ENCODE measurements at places on chromosomes 7 and 10. TPM values are rescaled to one million over a fixed set of nuclear protein-coding genes. Genes with fewer than 3 reads are reported as not detected.

- H3K4me1 ChIP-seq = no peaks in the 10 kb centered on the region
- no peak overlapping the region for H3K27ac ChIP-seq
- H3K4me3 ChIP-seq = no peak overlapping the region
- DNase-seq = no peak
Observed at GRCh38 chr7:65301007-65301406, 72.6 kb upstream of the ZNF92 start.

GRCh38 chr7:38671911-38672905 lies 41.0 kb upstream of the AMPH start:
- no peaks in the 10 kb centered on the region for H3K4me1 ChIP-seq

GRCh38 chr10:128151031-128151430 lies 24.8 kb upstream of the MKI67 start:
- no peaks in the 10 kb centered on the region for H3K36me3 ChIP-seq
- H3K4me3 ChIP-seq = no peak overlapping the region
- no peak for DNase-seq
- no peak overlapping the region for H3K27ac ChIP-seq
- no peaks in the 10 kb centered on the region for H3K27me3 ChIP-seq
- H3K4me1 ChIP-seq = no peaks in the 10 kb centered on the region

- no peak overlapping the region for H3K27ac ChIP-seq
- H3K36me3 ChIP-seq = no peaks in the 10 kb centered on the region
- no peaks in the 10 kb centered on the region for H3K27me3 ChIP-seq
- no peak overlapping the region for H3K4me3 ChIP-seq
Observed at GRCh38 chr10:78706256-78706655, 362.5 kb upstream of the ZMIZ1 start.

GRCh38 chr7:99037327-99037940 lies 106.5 kb downstream of the SMURF1 start:
- H3K27ac ChIP-seq = no peak overlapping the region
- H3K36me3 ChIP-seq = peaks cover 27% of the 10 kb centered on the region
- H3K27me3 ChIP-seq = no peaks in the 10 kb centered on the region
- no peak overlapping the region for H3K4me3 ChIP-seq
- no peak for DNase-seq

- DNase-seq = no peak
- no peak overlapping the region for H3K27ac ChIP-seq
- H3K4me1 ChIP-seq = no peaks in the 10 kb centered on the region
- H3K36me3 ChIP-seq = no peaks in the 10 kb centered on the region
- no peaks in the 10 kb centered on the region for H3K27me3 ChIP-seq
Observed at GRCh38 chr7:150855046-150855445, 2.7 kb downstream of the AOC1 start.

DNA sequence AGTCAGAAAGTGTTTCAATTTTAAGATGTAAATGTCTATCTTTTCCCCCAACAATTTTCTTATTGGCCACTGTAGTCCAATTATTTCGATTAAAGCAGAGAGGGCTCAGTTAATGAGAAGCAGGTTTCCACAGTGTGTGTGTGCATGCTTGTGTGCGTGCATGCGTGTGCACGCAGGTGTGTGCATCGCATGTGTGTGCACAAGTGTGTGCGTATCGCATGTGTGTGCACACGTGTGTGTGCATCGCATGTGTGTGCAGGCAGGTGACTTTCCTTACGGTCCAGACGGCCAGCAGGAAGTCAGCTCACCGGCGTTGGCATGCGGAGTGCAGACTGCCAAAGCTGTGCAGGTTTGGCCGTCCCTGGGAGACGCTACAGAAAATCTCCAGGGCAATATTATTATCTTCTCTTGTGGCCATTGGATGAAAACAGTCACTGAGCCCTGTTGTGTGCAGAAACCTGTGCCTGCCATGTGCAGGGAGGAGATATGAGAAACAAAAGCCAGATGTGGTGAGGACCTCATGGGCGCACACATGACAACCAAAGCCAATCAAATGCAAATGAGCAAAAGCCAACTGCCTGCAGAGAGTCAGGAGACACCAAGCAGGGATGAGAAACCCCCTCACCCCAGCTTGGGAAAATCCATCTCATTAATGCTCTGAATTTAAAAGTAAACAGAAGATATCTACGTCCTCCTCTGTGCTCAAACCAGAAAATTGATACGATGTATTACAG lies 70.4 kb downstream of the C10orf90 start:
- no peaks in the 10 kb centered on the region for H3K4me1 ChIP-seq
- no peaks in the 10 kb centered on the region for H3K36me3 ChIP-seq
- H3K27ac ChIP-seq = no peak overlapping the region
- H3K4me3 ChIP-seq = no peak overlapping the region
- no peak for DNase-seq
- no peaks in the 10 kb centered on the region for H3K27me3 ChIP-seq

GRCh38 chr10:29949411-29950011 lies 109.9 kb downstream of the JCAD start:
- peak overlapping the region; percentile 63 for H3K27ac ChIP-seq
- DNase-seq = no peak
- no peak overlapping the region for H3K4me3 ChIP-seq

DNA sequence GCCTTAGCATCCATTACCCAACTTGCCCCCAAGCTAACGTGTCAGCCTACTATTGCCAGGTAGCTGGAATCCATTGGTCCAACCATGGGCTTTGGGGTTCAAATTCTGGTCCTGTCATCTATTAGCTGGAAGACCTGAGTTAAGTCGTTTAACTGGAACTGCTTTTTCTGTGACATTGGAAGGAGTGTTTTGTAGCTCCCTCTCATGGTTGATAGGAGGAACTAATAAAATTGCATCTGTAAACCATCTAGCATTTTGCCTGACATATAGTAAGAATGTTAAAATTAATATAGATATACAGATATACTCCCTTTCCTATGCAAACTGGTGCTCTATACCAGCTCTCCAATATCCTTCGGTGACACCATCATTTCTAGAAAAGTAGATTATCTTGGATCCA lies 23.8 kb upstream of the SLF2 start:
- DNase-seq = no peak
- no peaks in the 10 kb centered on the region for H3K27me3 ChIP-seq
- no peak overlapping the region for H3K27ac ChIP-seq

DNA sequence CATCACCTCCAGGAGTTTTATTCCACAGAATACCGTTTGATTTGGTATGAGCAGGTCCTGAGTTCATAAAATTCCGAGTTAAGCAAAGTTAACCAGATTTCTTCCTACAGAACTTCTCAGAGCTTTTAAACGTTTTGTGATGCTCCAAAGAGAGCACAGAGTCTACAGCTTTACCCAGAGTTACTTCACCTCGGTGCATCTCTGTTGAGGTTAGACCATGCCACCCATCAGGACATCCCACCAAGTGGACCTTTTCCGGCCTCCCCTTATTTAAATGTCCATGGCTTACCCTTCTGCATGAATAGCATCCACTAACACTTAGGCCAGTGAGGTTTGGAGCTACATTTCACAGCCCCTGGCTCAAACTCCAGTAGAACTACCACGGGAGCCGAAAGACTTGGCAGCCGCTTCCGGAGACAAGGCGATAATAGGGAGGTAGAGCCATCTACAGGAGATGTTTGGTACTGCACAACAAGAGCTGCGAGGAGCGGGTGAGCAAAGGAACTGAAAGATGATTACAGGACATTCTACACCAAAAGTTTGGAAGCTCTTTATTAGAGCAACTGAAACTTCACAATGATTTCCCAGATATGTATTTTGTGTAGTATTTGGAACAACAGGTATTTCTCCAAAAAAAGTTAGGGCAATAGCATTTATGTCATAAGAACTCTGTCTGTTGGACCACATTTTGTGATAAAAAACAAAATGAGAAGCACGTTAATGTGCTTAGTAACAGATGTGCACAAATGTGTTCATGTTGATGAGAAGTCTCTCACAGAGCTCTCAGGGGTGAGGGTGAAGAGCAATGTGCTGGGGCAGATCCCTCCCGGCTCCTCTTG lies 174.7 kb downstream of the HERPUD2 start:
- no peak overlapping the region for H3K4me3 ChIP-seq
- no peaks in the 10 kb centered on the region for H3K27me3 ChIP-seq
- H3K4me1 ChIP-seq = no peaks in the 10 kb centered on the region
- no peak overlapping the region for H3K27ac ChIP-seq

- no peaks in the 10 kb centered on the region for H3K36me3 ChIP-seq
- no peak overlapping the region for H3K27ac ChIP-seq
- no peaks in the 10 kb centered on the region for H3K4me1 ChIP-seq
- DNase-seq = no peak
- H3K27me3 ChIP-seq = no peaks in the 10 kb centered on the region
Observed at GRCh38 chr10:16182144-16182543, 254.7 kb upstream of the PTER start.

Gene WEE2
- 0.06 TPM for total RNA-seq

Gene ECHDC3
- total RNA-seq = 32.4 TPM

Gene AGR3
- total RNA-seq = 20.3 TPM

Gene ERVW-1
- total RNA-seq = not detected

Gene RADIL
- 1.0 TPM for total RNA-seq
